Activated B cell treated with CpG ODN at 0.5 μM for 24 hours (primary cell): ENCODE measurements at places on chromosomes 1 and 21. TPM values are rescaled to one million over a fixed set of nuclear protein-coding genes. Genes with fewer than 3 reads are reported as not detected.
A peak's percentile ranks its signal among the peaks of the same experiment; 100 is the strongest.

DNA sequence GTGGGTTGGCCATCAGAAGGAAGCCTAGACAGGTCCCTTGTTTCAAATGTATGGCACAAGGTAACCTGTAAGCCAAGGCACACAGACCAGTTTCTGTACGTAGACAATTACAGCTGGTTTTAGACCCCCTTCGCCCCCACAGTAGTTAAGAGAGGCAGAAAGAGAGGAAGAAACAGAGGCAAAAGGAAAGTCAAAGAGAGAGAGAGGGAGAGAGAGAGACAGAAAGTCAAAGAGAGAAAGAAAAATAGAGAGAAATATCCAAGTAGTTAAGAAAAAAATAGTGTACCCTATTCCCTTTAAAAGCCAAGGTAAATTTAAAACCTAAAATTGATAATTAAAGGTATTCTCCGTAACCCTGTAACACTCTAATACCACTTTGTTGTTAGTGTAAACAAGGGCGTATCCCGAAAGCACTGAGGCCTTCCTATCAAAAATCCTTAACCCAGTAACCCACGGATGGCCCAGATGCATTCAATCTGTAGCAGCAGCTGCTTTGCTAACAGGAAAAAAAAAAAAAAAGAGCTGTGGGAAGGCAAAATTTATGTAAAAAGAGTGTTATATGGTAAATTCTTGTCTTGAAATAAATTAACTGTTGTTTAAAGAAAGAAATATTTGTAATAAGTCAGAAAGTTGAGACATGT, 49.4 kb downstream of the ADCY10 start:
- H3K36me3 ChIP-seq: no peaks in the 10 kb centered on the region
- no peak overlapping the region for H3K27ac ChIP-seq
- no peaks in the 10 kb centered on the region for H3K27me3 ChIP-seq
- H3K4me3 ChIP-seq: no peak overlapping the region
- DNase-seq: no peak

GRCh38 chr1:118151312-118151937, 33.6 kb downstream of the SPAG17 start:
- H3K4me1 ChIP-seq: no peaks in the 10 kb centered on the region
- H3K27ac ChIP-seq: no peak overlapping the region
- DNase-seq: no peak

DNA sequence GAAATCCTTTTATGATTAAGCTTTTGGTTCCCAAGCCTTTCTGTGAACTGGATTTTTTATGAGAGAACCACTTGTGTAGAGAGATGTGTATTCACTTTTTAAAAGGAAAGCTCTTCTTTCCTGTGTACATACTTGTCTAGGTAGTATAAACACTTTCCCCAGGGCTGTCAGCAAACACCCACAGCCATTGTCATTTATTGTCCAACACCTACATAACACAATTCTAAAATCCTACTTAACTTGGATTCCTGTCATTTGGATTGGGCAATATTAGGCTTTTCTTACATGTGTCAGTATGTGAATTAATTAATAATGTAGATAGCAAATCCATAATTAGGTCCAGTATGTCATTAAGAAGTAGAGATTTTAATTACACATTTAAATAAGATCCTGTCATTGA, 12.3 kb downstream of the DDX20 start:
- DNase-seq: no peak
- no peak overlapping the region for H3K4me3 ChIP-seq
- H3K27me3 ChIP-seq: no peaks in the 10 kb centered on the region
- H3K36me3 ChIP-seq: peaks cover 64% of the 10 kb centered on the region

DNA sequence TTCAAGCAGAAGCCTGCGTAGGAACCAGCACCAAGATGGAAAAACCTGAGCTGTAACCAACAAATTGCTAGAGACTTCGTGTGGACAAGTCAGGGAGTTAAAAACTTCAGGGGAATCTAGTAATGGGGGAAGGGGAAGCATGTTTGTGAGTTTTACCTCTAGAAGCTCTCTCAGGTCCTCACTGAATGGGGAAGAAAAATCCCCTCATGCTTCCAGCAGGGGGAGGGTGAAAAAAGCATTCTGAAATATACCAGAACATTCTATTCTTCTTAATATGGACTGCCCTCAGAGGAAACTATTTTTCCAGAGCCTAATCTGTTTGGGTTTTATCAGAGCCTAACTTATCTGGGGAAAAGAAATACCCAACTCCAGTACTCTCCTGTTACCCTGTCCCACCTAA, 28.6 kb downstream of the GNG12 start:
- H3K4me3 ChIP-seq: no peak overlapping the region
- DNase-seq: no peak
- no peaks in the 10 kb centered on the region for H3K36me3 ChIP-seq
- no peak overlapping the region for H3K27ac ChIP-seq

GRCh38 chr1:167599957-167600581, 30.0 kb upstream of the RCSD1 start:
- peak overlapping the region; percentile 48 for H3K4me3 ChIP-seq
- no peak for DNase-seq
- H3K4me1 ChIP-seq: peaks cover 43% of the 10 kb centered on the region

GRCh38 chr1:188986745-188987417, 1490.8 kb downstream of the BRINP3 start:
- no peak overlapping the region for H3K27ac ChIP-seq
- H3K27me3 ChIP-seq: no peaks in the 10 kb centered on the region
- H3K4me3 ChIP-seq: no peak overlapping the region
- no peaks in the 10 kb centered on the region for H3K36me3 ChIP-seq

DNA sequence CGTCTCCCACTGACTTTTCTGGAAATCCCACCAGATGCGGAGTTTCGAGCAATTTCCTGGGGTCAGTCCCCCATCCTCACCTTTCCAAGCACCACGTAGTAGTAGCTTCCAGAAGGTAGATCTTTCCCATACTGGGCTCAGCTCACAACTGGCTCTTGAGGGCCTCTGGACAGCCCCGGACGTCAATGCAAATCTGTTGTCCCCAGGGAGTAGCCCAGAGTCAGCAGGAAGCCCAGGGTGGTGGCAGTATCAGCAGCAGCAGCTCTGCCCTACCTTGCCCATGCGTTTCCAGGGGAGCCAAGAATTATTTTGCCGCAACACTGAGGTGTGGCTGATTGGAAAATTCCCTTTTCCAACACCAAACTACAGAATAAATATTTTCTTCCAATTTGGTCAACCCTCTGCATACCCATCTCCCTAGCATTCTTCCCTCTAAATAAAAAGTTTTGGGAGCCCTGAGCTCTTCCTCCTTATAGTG, 70.3 kb downstream of the CD46 start:
- DNase-seq: peak; percentile 65
- H3K36me3 ChIP-seq: peaks cover 62% of the 10 kb centered on the region
- peaks cover 94% of the 10 kb centered on the region for H3K4me1 ChIP-seq

GRCh38 chr1:167312871-167313270, 92.2 kb downstream of the POU2F1 start:
- peaks cover 30% of the 10 kb centered on the region for H3K36me3 ChIP-seq
- H3K27ac ChIP-seq: no peak overlapping the region
- H3K4me3 ChIP-seq: no peak overlapping the region

DNA sequence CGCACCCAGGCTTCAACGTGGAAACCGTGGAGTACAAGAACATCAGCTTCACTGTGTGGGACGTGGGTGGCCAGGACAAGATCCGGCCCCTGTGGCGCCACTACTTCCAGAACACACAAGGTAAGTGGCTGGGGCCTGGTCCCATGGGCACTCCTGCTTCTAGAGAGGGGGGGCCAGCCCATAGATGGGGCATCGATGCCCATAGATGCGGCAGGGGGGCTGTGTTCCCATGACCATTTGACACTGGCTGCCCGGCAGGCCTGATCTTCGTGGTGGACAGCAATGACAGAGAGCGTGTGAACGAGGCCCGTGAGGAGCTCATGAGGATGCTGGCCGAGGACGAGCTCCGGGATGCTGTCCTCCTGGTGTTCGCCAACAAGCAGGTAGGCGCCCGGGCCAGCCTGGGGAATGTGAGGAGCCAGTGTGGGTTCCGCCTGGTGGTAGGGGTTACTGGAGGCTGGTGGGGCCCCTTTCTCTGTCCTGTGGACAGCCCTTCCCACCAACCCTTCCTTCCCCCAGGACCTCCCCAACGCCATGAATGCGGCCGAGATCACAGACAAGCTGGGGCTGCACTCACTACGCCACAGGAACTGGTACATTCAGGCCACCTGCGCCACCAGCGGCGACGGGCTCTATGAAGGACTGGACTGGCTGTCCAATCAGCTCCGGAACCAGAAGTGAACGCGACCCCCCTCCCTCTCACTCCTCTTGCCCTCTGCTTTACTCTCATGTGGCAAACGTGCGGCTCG, 5.6 kb downstream of the C1orf35 start:
- peaks cover 70% of the 10 kb centered on the region for H3K36me3 ChIP-seq
- H3K4me1 ChIP-seq: peaks cover 30% of the 10 kb centered on the region
- no peak overlapping the region for H3K4me3 ChIP-seq
- peak; percentile 14 for DNase-seq

GRCh38 chr1:247304031-247304430, 27.6 kb downstream of the ZNF496 start:
- no peak overlapping the region for H3K27ac ChIP-seq
- DNase-seq: no peak
- no peaks in the 10 kb centered on the region for H3K4me1 ChIP-seq

DNA sequence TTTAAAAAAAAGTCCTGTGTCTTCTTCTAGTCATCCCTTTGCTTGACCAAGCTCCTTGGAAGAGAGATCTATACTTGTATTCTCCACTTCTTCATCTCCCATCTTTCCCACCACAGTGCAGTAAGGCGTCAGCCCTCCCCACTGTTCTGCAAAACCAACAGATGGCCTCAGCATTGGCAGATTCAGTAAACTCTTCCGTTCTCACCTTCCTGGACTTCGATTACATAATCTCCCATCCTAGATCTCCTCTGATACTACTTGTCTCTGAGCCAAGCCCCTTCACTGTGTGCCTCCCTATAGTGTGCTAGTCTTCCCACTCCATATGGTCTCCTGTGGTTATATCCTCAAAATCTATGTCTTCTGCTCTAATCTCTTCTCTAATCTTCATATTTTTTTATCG, 1.6 kb upstream of the COLGALT2 start:
- H3K27me3 ChIP-seq: peaks cover 57% of the 10 kb centered on the region
- H3K4me3 ChIP-seq: no peak overlapping the region
- H3K4me1 ChIP-seq: peaks cover 16% of the 10 kb centered on the region
- H3K27ac ChIP-seq: no peak overlapping the region

DCDC2B gene
- not detected in 2 replicates for total RNA-seq

KRTAP19-1 gene
- total RNA-seq: not detected in 2 replicates

SMIM11 gene
- total RNA-seq: 3.8 and 4.3 TPM in 2 replicates

SYTL1 gene
- 76.0 and 81.9 TPM in 2 replicates for total RNA-seq

CHRNB2 gene
- total RNA-seq: not detected in 2 replicates

STX12 gene
- total RNA-seq: 33.5 and 42.4 TPM in 2 replicates

INSRR gene
- not detected in 2 replicates for total RNA-seq

ATF3 gene
- total RNA-seq: 13.1 and 16.8 TPM in 2 replicates

PCSK9 gene
- total RNA-seq: not detected in 2 replicates
